Mammary microvascular endothelial cell (primary cell): ENCODE measurements at places on chromosomes 7 and 10. TPM values are rescaled to one million over a fixed set of nuclear protein-coding genes. Genes with fewer than 3 reads are reported as not detected.

The ENKUR gene
- 0.39 and 0.47 TPM in 2 replicates for total RNA-seq

The SMURF1 gene
- 11.1 and 13.2 TPM in 2 replicates for total RNA-seq

The CLEC2L gene
- total RNA-seq, result not detected in 2 replicates

The ELFN1 gene
- total RNA-seq, result 0.84 and 1.1 TPM in 2 replicates

The HABP2 gene
- total RNA-seq, result not detected in 2 replicates
